ENCODE measurements at places on chromosomes 3 and 15. TPM values are rescaled to one million over a fixed set of nuclear protein-coding genes. Genes with fewer than 3 reads are reported as not detected.

Gene SPINK8
- total RNA-seq, result not detected

Gene RARRES1
- 52.4 TPM for total RNA-seq

Gene DPPA2
- total RNA-seq, result not detected

Gene PLOD2
- total RNA-seq, result 41.9 TPM

Gene THBS1
- total RNA-seq, result 570 TPM

Gene MFN1
- 47.3 TPM for total RNA-seq

Gene P2RY1
- total RNA-seq, result 17.2 TPM

Gene SLC26A6
- total RNA-seq, result 34.9 TPM

Gene KLHL40
- total RNA-seq, result not detected

DNA sequence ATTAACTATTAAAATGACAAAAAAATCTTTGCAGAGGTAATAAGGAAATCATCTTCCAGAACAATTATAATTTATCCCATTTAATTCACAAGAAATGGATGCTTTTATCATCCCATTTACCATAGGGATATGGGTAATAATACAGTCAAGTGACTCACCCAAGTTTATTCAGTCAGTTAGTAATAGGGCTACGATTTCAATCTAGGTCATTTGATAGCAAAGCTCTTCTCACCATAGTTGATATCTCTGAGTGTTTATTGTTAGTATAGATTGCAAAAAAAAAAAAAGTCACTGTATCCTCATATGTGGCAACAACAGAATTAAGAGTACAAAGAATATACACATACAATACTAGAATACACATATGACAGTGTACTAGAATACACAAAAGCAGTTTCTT is 797.1 kb downstream of the ROBO1 start:
- DNase-seq, result no peak

DNA sequence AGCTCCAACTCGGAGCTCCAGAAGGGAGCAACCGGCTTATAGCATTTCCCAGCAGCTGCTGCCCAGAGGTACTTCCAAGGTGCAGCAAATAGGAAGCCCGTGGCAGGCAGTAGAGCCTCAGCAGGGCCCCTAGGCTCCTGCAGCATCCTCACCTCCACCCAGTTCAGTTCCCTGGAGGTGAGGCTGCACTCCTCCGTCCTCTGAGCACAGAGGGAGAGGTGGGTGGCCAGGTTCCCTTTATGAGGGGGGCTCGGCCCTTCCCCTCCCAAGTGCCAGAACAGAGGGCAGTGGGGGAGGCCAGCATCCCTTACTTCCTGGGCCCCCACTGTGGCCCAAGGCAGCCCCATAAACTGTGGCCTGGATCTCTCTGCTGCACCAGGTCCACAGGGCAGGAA is 150.2 kb downstream of the ATP10A start:
- no peak for DNase-seq

DNA sequence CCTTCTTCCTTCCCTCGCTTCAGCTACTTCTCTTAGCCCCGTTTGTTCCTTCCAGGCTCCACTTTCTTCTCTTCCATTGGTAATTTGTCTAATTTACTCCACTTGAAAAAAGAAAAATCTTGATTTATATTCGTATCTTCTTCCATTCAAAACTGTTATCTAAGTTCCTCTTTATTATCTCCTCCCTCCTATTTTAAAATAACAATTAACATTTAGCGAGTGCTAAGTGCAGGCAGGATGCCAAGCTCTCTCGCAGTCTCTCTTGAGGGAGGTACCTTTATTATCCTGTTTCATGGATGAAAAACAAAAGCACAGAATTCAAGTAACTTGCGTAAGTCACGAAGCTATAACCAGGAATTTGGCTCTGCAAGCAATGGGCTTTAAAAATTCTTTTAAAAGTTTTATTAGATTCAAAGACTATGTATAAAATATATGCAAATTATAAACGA is 418.9 kb upstream of the NAALADL2 start:
- peak; percentile 32 for DNase-seq

GRCh38 chr3:65371053-65371452 is 667.7 kb downstream of the MAGI1 start:
- DNase-seq, result no peak

DNA sequence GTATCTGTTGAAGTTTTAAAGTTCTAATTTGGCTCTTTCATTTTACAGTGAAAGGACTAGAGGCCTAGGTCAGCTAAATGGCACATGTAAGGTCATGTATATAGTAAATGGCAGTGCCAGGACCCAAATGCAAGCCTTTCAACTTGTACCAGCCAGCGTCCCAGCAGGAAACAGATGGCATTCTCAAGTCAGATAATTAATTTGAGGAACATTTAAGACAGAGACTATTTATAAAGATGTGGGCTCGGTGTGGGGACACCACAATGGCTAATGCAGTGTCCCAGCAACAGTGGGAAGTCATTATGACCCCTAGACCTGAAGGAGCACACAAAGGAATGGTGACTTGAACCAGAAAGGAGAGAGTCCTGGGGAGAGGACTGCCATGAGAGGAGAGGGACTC is 6.1 kb downstream of the MINDY4B start:
- no peak for DNase-seq

DNA sequence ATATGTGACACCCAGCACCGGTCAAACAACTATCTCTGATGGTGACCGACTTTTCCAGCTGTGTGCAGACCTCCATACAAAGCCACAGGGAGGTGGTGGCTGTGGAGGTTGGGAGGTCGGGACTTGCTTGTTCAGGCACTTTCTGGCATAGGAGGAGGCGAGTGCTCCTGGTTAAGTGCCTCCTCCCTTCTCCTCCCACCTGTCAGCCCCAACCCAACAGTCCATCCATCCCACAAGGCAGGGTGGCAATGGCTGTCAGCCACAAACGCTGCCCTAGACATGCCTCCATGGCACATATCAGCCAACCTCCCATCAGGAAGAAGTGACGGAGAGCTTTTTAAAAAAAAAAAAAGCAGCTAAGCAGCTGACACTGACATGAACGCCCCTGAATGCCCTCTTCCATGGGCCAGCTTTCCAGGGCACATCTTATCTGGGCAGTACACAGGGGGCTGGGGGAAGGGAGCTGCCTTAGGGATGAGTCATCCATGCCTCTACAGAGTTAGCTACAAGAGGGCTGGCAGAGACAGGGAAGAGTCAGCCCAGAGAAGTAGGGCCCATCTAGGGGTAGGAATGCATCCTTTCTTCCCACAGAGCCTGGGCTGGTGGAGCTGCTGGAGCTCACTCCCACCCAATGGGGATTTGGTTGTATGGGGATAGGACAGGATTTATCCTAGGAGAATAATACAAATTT is 41.2 kb downstream of the CCDC12 start:
- no peak for DNase-seq

DNA sequence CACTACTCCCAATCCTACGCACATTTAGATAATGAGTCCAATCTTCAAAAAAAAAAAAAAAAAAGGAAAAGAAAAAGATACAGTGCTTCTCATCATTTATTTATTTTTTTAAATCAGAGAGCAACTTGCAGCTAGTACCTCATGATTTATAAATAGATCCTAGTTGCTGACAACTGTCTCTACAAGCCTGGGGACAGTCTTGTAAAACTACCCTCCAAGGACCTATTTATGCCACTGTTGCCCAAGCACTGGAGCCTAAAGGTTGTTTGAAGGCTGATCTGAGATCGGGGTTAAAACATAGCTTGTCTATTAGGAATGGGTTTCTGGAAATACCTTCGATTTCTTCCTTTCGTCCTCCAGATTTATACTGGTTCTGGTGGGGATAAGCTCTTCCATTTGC is 14.7 kb downstream of the GABRR3 start:
- DNase-seq, result no peak

DNA sequence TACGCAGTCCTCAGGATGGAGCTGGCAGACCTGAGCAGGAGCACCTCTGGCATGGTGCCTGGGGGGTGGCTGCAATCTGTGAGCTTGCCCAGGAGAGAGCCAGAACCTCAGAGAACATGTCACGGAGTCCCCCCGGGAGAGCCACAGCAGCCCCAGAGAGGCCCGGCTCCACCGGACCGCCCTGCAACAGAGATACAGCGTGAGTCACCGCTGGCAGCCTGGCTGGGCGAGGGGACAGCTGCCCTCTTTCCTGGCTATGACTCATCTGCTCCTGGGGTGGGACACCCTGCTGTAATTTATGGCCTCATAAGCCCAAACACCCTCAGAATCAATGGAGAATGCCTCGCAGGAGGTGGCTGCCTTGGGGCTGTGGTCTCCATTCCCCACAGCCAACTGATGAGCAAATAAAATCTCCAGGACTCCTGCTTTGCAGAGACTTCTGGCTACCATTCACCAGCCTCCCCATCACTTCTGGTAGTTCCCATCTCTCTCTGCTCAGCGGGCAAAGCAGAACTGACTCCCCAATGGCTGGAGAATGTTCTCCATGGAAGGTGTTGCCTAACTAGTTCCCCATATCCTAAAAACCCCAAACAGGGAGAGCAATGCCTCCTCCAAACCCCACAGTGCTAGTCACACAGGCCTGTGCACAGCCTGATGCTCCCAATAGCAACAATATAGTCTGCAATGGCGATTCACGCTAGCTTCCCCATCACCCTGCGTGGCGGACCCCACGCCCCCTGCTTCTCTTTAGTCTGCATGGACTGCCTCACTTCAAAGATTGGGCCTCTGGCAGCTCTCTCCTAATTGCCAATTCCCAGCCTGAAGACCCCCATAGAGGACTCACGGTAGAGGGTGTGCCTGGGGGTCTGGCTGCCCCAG is 21.6 kb downstream of the ACSBG1 start:
- no peak for DNase-seq

GRCh38 chr15:29872716-29873115 is 50.4 kb upstream of the TJP1 start:
- no peak for DNase-seq

DNA sequence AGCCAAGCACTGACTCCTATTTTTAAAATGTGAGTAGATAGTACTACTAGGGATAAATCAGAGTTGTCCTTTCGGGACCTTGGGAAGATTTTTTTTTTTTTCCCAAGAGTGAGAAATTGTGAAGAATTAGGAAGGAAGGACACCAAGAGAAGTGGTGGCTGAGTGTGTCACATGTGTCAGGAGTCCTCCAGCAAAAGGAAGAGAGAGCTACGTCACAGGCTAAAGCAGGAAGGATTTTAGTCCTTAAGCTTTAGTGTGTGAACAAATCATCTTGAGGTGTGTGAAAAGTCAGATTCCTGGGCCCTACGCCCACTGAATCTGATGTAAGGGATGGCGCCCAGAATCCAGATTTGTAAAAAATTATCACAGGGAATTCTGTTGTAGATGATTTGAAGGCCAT is 172.7 kb downstream of the SERPINI1 start:
- DNase-seq, result no peak

DNA sequence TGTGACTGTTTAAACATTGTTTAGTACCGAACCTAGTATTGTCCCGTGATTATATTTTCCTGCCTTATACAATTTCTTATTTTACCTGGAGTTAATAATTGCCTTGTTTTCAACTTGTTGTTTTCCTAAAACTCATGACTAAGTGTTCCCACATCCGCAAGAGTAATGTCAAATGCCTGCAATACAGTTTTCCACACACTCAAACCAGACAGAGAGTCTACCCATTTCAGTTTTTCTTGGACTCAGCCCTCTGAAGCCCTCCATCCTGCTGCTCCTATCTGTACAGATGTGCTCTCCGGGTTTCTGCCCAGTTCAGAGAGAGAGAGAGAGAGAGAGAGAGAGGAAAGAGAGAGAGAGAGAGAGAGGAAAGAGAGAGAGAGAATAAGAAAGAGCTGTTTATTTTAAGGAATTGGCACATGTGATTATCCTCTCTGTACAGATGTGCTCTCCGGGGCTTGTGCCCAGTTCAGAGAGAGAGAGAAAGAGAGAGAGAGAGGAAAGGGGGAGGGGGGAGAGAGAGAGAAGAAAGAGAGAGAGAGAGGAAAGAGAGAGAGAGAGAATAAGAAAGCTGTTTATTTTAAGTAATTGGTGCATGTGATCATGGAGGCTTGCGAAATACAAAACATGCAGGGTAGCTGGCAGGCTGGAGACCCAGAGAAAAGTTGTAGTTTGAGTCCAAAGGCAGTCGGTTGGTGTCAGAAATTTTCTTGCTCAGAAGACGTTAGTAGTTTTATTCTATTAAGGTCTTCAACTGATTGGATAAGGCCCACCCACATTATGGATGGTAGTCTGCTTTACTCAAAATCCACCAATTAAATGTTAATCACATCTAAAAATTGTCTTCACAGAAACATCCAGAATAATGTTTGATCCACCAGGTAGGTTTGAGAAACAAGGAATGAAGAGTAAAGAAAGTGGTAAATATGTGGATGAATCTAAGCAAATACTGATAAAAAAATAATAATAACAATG is 104.1 kb upstream of the GOLGA8J start:
- no peak for DNase-seq

- no peak for DNase-seq
Measured at GRCh38 chr3:159781867-159782266, 206.8 kb upstream of the IL12A start.

DNA sequence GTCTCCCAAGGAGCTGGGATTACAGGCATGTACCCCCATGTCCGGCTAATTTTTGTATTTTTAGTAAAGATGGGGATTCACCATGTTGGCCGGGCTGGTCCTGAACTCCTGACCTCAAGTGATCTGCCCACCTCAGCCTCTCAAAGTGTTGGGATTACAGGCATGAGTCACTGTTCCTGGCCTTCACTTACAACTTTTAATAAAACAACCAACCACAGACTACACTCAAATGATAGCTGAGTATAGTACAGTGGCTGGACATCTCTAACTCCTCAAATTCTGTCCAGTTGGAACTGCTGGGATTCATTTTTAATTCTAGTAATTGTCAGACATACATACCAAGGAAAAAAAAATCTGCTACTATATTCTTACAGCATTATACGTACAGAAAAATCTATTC is 71.0 kb downstream of the PBRM1 start:
- DNase-seq, result no peak

- no peak for DNase-seq
Measured at GRCh38 chr3:133138017-133138416, 99.8 kb downstream of the TMEM108 start.

- DNase-seq, result no peak
Measured at GRCh38 chr15:86857701-86858100, 778.0 kb downstream of the AGBL1 start.

DNA sequence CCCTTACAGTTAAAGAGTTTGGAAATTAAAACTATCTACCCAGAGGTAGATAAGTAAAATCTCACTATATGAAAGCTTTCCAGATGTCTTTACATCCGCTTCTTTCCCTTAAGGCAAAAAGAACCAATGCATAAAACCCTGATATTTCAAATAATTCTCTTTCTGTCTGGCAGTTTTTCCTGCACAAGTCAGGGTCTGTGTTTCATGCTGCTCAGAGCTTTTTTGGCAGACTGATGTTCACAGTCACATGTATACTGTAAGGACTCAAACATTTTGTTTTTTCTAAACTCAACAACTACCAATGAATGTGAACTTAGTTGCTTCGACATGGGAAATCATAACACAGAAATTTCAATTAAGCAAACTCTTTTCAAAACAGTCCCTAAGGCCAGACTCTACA is 988.4 kb downstream of the EPHA3 start:
- no peak for DNase-seq

GRCh38 chr3:59797533-59797932 is 747.7 kb upstream of the CFAP20DC start:
- no peak for DNase-seq
